ENCODE measurements at places on chromosomes 4 and X.

- no peak for DNase-seq
Measured at GRCh38 chr4:163309466-163309865, 22.9 kb downstream of the NPY1R start.

- no peak for DNase-seq
Measured at GRCh38 chr4:146645921-146646320, 7.2 kb downstream of the POU4F2 start.

- no peak for DNase-seq
Measured at GRCh38 chr4:98480535-98480934, 177.9 kb downstream of the TSPAN5 start.

GRCh38 chrX:32825009-32825408 is 386.3 kb downstream of the DMD start:
- DNase-seq: no peak

DNA sequence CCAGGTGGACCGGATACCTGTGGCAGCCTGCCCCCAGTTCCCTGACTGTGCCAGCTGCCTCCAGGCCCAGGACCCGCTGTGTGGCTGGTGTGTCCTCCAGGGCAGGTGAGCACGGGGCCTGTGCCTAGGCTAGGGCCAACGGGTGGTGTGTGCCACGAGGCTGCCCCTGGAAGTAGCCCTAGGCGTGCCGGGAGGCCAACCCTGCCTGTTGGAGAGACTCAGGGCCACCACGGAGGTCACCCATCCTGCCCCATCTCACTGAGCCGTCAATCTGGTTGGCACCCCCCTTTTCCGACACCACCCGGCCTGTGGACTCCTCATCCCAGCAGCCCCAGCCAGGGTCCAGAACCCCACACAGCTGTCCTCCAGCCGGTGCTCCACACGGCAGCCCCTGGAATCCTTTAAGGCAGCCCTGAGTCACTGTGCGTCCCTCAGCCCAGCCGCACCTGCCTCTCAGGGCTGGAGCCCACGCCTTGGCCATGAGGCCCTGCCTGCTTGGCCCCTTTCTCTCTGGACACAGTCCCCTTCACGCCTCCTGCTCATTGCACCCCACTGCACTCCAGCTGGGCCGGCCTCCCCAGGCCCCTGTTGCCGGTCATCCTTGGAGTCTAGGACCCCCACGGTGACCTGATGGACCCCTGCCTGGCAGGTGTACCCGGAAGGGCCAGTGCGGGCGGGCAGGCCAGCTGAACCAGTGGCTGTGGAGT is 5.3 kb downstream of the PLXNB3 start:
- no peak for DNase-seq

GRCh38 chrX:14864631-14865030 is 8.2 kb downstream of the FANCB start:
- DNase-seq: no peak

DNA sequence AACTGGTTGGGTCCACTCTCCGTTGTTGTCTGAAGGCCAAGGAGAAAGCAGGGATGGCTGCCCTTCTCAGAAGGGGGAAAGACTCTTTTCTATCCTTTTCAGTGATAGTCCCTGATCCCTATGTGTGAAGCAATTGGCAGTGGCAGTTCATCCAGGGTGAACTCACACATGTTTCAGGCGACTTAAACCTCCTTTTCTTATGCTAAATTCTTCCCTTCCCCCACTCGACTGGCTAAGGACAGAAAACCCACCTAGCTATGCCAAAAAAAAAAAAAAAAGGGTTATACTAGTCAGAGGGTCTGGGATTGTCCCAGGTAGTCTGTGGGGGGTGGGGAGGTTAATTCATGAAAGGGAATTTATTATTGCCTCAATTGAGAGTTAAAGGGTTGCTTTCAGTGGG is 12.2 kb upstream of the ZNF280C start:
- DNase-seq: no peak

- DNase-seq: no peak
Measured at GRCh38 chrX:46844913-46845312, 8.1 kb downstream of the RP2 start.

- no peak for DNase-seq
Measured at GRCh38 chr4:45475548-45475947, 648.3 kb downstream of the GABRG1 start.
